ENCODE measurements at places on chromosomes 3 and 15.

DNA sequence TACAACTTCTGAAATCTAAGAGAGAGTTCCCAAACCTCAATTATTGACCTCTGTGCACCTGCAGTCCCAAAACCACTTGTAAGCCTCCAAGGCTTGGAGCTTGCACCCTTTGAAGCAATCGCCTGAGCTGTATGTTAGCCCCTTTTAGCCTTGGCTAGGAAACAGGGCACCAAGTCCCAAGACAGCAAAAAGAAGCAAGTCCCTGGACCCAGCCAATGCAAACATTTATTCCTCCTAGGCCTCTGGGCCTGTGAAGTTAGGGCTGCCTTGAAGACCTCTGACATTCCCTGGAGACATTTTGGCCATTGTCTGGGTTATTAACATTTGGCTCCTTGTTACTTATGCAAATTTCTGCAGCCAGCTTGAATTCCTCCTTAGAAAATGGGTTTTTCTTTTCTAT is 26.9 kb upstream of the ARRDC4 start:
- DNase-seq = no peak

GRCh38 chr3:117118604-117119003 is 409.0 kb downstream of the TUSC7 start:
- no peak for DNase-seq

- no peak for DNase-seq
Observed at GRCh38 chr3:4834403-4834866, 144.8 kb upstream of the BHLHE40 start.

- DNase-seq = no peak
Observed at GRCh38 chr3:196489747-196490146, 13.8 kb downstream of the RNF168 start.

DNA sequence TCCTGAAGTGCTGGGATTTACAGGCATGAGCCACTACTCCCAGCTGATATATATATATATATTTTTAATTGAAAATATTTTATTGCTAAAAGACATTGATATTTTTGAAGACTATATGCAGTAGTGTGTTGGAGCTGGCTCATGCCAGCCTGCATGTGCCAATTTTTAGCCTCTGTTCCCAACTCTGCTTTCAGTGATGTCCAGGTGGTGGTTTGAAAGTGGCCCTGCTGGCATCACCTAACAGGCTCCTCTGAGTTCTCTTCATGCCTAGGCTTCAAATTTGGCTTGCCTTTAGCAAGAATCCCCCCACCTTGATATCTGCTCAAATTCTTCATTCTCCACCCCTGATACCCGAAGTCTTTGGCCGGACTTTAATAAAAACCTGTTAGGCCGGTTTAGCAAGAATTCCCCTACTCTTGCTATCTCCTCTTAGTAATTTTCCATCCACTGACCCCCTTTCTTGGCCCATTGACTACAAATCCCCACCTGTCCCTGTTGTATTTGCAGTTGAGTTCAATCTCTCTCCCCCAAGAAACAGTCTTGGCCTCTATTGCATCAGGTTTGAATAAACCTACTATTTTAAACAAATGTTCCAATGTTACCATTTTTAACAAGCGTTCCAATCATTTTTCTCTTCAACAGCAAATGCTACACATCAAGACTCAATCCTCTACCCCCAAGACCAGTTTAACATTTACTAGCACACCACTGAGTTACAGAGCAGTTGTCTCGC is 23.9 kb upstream of the CTSH start:
- no peak for DNase-seq

- DNase-seq = peak; percentile 69
Observed at GRCh38 chr3:196406811-196407470, 25.3 kb downstream of the UBXN7 start.

DNA sequence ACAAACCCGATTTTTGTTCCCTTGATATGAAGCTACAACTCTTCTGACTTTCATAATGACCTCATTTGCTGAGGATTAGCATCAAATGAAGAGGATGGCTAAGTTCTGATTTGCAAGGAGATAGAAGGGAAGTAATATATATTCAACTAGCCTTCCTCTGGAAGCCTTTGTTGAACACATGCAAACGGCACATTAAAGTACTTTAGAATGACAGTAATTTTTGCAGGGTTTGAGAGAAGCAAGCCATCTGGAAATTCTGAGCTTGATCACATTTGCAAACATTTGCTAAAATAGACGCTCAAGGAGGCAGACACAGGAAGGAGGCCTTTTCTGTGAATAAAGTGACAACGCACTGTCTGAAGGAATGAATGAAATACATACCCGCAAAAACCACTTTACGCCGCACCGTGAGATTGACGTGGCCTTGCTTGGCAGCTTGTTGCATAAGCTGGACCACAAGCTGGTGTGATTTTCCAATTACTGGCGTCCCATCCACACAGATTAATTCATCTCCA is 657.2 kb downstream of the MAGI1 start:
- DNase-seq = no peak

- DNase-seq = no peak
Observed at GRCh38 chr15:41401904-41402267, 410 bp downstream of the NDUFAF1 start.

DNA sequence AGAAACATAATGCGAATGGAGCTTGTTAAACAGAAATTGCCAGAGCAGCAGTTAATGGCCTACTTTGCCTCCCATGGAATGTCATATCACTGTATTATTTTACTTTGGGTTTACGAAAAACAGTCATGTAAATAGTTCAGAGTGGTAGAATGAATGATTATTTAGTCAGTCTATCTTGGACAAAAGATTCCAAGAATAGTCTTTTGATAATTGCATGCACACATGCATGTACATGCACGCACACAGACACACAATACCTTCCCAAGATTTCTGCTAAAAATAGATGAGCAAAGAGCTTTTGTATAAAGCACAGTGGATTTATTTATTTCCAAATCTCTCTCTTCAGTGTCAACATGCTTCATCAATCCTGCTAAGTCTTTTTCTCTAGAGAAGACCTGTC is 800.7 kb downstream of the DIPK2A start:
- DNase-seq = no peak

DNA sequence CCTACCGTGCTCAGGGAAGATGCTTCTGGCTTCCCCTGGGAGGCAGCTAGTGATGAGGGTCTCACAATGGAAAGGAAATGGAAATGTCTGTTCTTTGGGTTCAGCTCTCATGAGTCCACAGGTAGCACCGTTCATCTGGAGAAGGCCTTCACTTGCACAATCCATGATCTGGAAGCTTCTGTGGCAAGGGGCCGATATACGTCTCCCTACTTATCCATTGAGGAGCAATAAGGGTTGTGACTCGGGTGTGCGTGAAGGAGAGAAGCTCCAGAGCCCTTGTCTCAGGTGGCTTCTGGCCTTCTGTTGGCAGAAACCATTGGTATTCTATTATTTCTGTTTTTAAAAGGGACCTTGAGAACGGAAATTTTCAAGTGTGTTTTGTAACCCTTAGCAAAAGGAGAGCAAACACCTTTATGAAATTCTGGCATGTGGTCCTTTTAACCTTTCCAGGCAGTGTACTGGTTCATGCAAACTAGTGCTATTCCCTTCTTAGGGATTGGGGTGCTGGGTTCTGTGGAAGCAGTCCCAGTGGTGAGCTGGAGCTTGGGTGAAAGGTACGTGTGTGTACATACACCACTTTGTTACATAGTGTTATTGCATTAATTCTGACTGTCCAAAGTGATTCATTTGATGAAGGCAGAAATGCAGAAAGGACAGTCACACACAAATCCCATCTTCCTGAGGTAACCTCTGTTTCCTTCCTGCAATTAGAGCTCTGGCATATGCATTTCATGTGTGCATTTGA is 32.5 kb downstream of the KLF13 start:
- no peak for DNase-seq
